Astrocyte of the hippocampus (primary cell): ENCODE measurements at places on chromosomes 3 and 15.

GRCh38 chr3:84128024-84128423, 830.8 kb upstream of the CADM2 start:
- no peak for DNase-seq

DNA sequence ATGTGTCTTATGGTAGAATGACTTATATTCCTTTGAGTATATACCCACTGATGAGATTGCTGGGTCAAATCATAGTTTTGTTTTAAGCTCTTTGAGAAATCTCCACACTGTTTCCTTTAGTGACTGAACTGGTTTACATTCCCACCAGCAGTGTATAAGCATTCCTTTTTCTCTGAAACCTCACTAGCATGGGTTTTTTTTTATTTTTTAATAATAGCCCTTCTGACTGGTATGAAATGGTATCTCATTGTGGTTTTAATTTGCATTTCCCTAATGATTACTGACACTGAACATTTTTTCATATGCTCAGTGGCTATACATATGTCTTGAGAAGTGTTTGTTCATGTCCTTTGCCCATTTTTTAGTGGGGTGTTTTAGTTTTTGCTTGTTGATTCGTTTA, 494.3 kb downstream of the SQOR start:
- DNase-seq, result no peak

- no peak for DNase-seq
Observed at GRCh38 chr3:56903231-56903782, 101.6 kb upstream of the ARHGEF3 start.

GRCh38 chr3:148707601-148708380, 10.1 kb downstream of the AGTR1 start:
- no peak for DNase-seq

DNA sequence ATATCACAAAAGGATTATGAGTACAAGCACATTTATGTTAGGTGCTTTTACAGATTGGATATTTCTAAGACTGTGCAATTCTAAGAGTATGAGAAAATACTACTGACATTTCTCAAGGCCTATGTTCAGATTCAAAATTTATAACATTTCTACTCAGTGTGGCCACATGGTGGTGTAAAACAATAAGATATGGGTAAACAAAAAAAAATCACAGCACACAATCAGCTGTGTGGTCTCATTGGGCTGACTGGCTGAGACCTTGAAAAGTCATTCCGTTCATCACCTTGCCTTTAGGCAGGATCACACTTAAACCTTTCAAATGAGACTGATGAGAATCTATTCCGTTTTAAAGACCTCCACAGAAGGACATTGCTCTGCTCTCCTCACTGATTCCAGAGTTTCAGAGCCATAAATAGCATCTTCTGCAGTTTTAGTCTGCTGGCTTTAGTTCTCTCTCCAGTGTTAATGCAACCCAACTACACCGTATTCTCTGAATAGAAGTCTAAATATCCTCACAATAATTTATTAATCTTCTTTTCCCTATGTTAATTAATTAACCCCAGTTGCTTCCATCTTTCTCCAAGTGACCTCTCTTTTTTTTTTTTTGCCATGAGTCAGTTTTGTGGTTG, 158.2 kb downstream of the SPATA16 start:
- DNase-seq, result peak; percentile 24
